ENCODE measurements at places on chromosomes 16 and 17.

GRCh38 chr16:83615141-83615952, 192.4 kb upstream of the HSBP1 start:
- no peak for DNase-seq

GRCh38 chr17:54907376-54907775, 6.7 kb downstream of the TOM1L1 start:
- DNase-seq: no peak

GRCh38 chr16:66706506-66706880, 9.9 kb upstream of the CMTM4 start:
- no peak for DNase-seq

GRCh38 chr16:83878838-83879237, 20.1 kb upstream of the MLYCD start:
- DNase-seq: peak; percentile 18

DNA sequence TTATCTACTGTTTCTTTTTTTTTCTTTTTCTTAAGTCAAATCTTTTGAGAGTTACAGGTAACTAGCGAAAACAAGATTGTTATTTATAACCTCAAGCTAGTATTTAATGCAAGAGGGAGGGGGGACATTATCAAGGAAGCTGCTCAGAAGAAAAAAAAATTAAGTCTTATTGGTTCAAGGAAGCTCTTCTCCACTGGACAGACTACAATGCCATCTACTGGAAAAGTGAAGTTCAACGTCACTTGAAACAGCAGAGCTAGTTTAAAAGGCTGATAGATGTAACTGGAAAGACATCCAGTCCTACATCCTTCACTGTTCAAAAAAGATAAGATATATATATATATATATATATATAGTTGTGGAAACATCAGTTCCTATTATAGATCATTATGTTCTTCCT, 418.0 kb upstream of the PSMD7 start:
- DNase-seq: peak; percentile 32

- no peak for DNase-seq
Observed at GRCh38 chr16:55390630-55391237, 66.7 kb downstream of the IRX6 start.

- DNase-seq: no peak
Observed at GRCh38 chr17:28855336-28855679, 492 bp downstream of the ERAL1 start.

GRCh38 chr17:33261820-33262219, 31.3 kb downstream of the ASIC2 start:
- no peak for DNase-seq

All from Panc1 (cell line).